HepG2 (cell line): ENCODE measurements at places on chromosomes 1 and 21. TPM values are rescaled to one million over a fixed set of nuclear protein-coding genes. Genes with fewer than 3 reads are reported as not detected.

DNA sequence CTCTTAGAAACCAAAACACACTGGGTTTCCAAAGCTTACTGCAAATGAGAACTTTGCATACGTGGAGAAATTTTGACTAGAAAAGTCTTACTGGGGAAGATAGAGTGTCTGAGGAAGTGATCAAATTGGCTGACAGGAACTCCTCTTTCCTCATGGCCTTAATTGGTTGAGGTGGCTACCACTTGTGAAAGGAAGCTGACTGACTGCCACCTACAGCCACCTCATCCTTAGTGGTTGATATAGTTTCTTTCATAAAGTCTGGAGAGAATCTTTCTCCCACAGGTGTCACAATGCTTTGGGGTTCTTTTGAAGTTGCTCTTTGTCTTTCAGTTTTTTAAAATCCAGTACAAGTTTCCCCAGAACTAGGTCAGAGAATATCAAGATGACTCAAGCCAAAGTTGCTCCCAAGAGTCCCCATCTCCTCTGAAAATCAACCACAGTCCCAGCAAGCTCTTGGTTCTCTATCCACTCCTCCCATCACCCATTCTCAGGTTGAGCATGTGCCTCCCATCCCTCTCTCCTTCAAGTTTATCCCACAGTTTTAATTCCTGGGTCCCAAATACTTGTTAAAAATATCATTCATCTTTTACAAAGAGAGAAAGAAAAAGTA is 43.3 kb downstream of the GPR88 start:
- DNase-seq: no peak

DNA sequence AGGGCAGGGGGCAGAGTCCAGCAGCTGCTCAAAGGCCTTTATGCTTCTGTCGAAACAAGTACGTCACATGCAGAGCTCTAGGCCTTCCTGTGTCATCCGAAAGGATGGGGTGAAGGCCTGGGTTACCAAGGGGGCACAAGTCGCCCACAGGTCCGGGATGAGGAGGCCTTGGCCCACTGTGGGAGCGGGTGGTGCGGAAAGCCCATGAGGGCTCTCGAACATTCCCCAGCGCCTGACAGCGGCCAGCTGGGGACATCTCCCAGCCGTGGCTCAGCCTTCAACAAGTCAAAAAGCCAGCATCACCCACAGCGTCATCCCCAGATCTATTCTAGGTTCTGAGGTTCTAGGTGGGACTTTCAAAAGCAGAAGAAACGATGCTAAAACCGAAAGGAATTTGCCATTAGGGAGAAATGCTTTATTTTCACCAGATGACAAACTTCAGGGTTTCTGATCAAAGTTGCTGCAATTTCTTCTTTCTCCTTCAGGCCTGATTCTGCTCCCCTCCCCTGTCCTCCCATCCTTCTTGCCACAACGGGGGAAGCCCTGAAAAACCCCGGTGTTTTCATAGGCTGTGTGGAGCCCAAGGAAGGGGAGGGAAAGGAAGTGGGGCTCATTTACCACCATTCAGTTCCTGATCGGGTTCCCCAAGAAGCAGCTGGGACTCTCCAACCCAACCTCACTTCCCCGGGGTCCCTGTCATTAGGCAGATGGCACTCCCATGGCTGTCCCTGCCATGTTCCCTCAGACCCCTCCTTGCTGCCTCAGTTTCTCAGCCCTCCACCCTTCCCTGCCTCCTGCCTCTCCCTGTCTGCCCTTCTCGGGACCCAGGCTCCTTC is 17.6 kb downstream of the GPR137B start:
- DNase-seq: peak; percentile 36

Gene TCHHL1
- not detected in 2 replicates for polyA plus RNA-seq

Gene RBP7
- 1.6 and 2.0 TPM in 2 replicates for polyA plus RNA-seq

Gene AMY1A
- not detected in 2 replicates for polyA plus RNA-seq
